ENCODE measurements at places on chromosomes 1 and 21.

GRCh38 chr1:115877511-115877910 is 36.6 kb upstream of the NHLH2 start:
- DNase-seq = no peak

GRCh38 chr1:75745276-75745675 is 20.8 kb downstream of the ACADM start:
- no peak for DNase-seq

DNA sequence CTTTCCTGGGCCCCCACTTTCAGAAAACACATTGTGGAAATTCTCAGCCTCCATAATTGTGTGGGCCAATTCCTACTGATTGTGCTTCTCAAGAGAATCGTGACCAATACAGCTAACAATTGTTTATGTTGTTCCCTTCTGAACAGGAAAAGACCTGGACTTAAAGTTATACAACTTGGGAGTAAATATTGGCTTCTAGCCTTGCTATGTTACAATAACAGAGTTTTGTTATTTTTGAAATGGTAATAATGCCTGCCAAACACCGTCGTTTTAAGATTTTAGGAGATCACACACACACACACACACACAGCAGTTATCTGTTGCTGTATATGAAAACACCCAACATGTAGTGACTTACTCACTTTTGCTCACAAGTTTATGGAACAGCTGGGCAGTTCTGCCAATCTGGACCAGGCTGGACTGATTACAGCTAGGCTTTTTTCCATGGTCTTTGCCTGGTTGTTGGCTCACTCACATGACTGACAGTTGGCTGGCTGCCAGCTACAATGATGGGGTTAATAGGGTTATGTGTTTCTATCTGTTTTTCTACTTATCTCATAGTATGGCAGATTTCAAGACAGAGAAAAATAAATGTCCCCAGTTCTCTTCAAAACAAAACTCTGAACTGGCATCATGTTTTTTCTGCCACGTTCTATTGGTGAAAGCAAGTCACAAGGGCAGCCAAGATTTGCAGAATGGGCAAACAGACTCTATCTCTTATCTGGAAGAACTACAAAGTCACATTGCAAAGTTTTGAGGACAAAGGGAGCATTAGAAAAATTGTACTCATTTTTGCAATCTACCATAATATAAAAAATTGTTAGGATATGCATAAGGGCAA is 447.5 kb downstream of the NEGR1 start:
- no peak for DNase-seq

- DNase-seq = no peak
These were observed 96.4 kb downstream of the SSBP3 start for GRCh38 chr1:54309631-54310366.

DNA sequence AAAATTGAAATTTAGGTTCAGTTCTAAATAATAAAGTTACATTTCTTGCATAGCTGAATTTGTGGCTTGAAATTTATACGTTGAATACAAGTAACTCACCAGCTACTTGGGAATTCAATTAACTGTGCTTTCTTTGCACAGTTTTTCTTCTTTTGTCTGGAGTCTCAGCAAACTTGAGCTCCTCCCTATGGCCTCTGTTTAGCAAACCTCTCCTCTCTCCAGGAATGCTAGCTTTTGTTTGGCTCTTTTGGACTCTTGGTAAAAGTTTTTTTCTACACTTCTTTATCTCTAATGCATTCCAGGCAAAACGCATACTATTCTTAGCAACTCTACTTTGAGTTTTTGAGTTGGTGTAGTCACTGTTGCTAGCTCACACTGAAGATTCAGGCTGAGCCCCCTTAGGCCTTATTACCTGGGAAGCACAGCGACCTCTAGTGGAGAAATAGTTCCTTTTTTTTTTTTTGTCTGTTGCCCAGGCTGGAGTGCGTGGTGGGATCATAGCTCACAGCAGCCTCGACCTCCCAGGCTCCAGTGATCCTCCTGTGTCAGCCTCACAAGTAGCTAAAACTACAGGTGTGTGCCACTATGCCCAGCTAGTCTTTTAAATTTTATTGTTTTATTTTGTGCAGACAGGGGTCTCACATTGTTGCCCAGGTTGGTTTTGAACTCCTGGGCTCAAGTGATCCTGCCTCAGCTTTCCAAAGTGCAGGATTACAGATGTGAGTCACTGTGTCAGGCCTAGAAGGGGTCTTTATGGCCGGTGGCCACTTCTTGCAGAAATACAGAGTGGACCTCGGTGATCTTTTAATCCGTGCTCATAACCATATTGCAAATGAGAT is 61.7 kb downstream of the CASQ2 start:
- DNase-seq = peak; percentile 5

DNA sequence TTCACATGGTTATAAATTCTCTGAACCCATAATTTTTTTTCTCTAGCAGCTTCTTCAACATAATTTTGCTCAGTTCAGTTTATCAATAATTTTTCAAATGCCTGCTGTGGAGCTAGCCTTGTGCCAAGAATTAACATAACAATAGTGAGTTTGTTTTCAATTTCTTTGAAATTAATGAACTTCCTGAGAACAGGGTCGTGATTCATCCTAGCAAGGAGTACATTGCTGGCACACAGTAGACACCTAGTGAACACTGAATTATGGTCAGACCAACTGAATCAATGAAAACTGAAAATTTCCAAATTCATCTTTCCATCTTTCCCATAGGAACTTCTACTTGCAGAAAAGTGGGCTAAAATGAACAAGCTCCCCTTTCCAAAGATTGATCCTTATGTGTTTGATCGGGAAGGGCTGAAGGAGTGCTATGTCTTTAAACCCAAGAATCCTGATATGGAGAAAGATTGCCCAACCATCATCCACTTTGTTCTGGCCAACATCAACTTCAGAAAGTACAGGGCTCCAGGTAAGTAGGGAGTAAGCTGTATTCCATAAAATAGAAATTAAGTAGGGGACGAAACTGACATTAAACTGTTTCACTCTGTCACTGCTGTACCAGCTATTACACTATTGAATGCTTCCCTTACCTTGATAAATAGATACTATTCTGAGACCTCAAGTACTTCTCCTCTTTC is 148.7 kb downstream of the PLA2G4A start:
- no peak for DNase-seq

GRCh38 chr1:186925881-186926669 is 97.3 kb downstream of the PLA2G4A start:
- DNase-seq = no peak

DNA sequence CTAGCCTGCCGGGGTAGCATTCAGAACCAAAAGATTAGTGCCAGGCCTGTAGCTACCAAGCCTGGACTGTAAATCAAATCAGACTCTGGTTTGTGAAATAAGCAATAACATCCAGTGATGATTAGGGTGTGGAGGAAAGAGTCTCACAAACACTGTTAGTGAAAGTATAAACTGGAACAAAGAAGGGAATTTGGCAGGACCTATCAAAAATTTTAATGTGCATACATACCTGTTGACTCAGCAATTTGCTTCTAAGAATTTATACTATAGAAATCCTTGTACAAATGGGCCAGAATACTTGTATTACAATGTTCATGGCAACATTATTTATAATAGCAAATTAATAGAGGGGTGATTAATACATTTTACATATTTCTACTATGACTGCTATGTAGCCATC is 109.8 kb upstream of the WARS2 start:
- no peak for DNase-seq

DNA sequence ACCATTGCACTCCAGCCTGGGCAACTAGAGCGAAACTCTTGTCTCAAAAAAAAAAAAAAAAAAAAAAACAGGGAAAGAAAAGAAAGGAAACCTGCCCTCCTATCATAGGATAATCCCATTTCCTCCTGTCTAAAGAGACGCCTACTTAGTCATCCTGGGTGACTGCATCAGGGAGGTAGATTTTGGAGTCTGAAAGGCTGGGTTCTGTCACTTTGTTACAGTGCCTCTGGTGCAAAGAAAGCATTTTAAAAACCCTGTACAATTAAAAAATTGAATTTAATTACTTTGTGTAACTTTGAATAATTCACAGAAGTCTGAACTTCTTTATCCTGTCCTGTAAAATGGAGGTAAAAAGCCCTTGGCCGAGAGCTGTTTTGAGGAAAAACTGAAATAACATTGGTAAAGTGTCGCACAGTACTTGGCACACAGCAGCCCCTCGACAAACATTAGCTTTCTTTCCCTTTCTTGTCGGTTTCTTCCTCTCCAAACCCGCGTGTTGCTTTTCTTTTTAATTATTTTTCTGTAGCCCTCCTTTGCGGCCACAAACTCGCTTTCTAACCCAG is 657 bp upstream of the HDAC1 start:
- DNase-seq = no peak

- no peak for DNase-seq
These were observed 10.0 kb downstream of the GBP7 start for GRCh38 chr1:89165811-89166210.

DNA sequence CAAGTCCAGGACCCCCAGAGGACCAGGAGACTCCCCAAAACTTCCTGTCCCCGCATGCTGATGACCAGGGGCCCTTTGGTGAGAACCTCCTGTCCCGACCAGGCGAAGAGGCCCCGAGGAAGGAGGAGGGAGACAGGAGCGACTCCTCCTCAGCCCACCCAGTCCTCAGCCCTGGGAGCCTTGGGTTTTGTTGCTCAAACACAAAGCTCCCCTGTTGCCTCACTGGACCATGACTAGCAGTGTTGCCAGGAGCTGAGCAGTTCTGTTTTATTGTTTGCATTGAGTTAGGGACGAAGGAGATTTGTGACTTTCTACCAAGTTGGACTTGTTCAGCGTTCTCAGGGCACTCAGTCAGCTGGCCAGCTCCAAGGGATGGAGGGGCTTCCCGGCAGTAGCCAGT is 10.0 kb downstream of the UMODL1 start:
- DNase-seq = no peak

- DNase-seq = peak; percentile 92
These were observed 1.2 kb downstream of the NIPAL3 start for GRCh38 chr1:24416666-24417391.

- DNase-seq = no peak
These were observed 923 bp upstream of the IFNGR2 start for GRCh38 chr21:33402001-33402979.

DNA sequence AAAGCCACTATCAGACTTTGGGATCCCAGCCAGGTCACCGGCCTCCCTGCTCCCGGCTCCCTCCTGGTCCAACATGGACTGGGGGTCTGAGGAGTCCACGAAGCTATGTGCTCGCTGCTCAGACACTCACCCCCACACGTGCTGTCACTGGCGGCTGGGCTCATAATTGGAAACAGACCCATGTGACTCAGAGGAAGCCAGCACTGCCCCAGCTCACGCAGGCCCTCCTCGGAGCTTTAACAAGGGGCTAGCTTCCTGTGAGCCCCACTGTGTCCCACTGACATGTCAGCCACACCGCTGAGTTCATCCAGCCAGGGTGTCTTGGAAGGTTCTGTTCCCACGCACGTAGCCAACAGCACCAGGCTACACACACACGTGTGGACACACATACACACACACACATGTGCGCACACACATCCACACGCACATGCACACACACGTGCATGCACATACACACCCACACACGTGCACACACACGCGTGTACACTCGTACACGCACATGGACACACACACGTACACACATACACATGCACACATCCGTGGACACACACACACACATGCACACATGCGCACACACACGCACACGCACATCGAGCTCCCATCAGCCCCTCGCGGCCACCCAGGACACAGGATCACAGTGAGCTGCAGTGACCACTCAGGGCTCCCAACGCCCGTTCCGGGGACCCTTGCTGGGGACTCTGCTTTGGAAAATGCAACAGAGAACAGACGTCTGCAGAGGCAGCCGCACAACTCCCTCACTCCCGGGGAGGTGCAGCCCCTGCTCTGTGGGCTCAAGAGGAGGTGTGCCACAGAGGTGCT is 18.4 kb upstream of the COL6A2 start:
- no peak for DNase-seq

DNA sequence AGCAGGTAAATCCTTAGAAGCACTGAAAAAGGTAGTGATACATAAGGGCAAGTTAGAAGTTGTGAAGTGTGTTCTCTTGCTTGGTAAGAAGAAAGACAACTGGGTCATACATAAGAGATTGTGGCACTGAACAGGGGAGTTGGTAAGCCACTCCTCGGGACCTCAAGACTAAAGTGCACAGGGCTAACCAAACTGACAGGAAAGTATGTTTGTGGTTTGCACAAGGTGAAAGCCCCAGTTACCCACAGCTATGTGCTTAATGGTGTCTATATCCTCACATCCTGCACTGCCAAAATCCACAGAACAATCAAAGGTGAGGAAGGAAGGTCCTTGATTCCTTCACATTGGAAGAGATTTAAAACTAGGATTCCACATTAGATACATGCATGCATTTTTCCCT is 276.5 kb downstream of the DNM3 start:
- peak; percentile 29 for DNase-seq

DNA sequence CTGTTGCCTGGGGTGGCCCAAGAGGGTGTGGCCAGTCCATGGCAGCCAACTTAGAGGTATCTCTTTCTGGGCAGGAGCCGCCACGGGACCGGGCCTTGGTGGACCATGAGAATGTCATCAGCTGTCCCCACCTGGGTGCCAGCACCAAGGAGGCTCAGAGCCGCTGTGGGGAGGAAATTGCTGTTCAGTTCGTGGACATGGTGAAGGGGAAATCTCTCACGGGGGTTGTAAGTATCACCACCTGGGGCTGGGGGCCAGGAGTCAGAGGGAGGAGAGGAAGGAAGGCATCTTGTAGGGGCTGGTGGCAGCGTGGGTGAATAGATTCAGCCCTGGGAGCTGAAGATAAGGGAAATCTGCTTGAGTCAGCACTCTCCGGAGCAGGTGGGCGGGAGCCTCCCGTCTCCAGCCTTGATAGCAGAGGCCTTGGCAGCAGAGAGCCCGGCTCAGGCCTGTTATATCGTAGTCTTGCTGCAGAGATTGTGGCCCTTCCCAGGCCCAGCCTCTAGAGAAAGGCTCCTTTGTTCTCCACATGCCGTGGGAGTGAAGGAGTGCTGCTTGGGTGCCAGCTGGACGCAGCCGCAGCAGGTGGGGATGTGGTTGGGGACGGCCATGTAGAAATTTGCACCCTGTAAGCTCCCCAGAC is 25.4 kb downstream of the PHGDH start:
- DNase-seq = peak; percentile 18

DNA sequence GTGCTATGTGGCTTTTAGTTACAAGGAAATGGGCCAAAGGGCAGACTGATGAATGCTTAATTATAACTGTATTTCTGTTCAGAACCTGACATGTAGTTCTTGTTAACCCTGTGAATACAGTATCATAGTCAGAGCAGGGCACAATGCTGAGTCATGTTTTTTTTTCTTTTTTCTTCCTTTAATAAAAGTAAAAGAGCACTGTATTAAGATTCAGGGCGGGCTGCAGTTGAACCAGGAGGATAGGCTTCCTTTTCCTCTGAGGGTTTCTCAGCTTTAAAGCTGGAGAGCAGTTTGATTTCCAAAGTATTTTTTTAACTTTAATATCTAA is 8.7 kb downstream of the CLDN8 start:
- no peak for DNase-seq

GRCh38 chr1:243547891-243548290 is 292.1 kb downstream of the SDCCAG8 start:
- DNase-seq = no peak

DNA sequence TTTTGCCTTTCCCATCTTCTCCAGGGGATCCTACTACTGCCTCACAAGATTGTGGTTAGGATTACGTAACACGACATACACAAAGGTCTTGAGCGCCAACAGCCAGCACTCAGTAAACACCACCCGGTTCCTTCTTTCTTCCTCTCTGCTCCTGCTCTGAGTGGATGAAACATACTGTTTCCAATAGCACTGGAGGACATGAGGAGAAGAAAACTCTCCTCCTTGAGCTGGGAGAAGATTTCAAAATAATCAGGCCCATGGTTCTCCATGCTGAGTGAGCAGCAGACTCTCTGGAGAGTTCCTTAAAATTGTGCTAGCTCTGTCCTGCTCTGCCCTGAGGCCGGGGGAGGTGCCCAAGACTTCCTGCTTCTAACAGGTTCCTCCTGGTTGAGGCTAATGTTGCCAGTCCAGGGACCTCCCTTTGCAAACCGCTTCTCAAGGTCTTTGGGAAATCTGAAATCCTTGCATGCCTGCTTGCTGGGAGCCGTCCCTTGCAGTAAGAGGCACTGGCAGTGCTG is 29.4 kb upstream of the MX1 start:
- no peak for DNase-seq
